ENCODE measurements at places on chromosomes 16 and 17.

DNA sequence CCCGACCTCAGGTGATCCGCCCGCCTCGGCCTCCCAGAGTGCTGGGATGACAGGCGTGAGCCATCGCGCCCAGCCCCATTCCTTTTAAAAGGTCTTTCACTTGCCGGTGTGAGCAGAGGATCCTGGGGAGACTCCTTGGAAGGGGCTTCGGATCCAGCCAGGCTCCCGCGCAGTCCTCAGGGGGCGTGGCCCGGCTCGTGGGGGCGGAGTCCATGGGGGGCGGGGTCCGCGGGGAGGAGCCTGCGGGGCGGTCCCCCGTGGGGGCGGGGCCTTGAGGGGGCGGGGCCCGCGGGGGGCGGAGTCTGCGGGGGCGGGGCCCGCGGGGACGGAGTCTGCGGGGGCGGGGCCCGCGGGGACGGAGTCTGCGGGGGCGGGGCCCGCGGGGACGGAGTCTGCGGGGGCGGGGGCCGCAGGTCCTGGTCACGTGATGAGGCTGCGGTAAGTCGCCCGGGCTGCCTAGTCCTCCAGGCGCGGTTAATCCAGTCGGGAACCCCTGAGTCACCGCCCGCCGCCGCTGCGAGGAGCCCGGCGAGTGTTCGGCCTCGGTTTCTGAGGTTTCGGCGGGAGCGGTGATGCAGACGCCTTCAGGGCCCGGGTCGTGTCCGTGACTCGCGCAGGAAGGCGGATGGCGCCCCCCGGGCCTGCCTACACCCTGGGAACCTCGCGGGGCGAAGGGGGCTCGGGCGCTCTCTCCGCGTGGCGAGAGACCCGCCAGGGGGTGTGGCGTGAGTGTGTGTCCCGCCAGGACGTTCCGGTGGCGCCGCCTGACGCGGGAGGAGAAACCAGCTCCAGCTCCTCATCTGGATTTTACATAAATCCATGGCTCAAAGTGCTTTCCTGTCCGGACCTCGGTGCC is 23.6 kb upstream of the ABR start:
- DNase-seq, result peak; percentile 76

- DNase-seq, result no peak
These were observed 12.5 kb downstream of the TAF1C start for GRCh38 chr16:84174396-84174795.

GRCh38 chr16:50318796-50319578 is 49.8 kb downstream of the BRD7 start:
- no peak for DNase-seq

DNA sequence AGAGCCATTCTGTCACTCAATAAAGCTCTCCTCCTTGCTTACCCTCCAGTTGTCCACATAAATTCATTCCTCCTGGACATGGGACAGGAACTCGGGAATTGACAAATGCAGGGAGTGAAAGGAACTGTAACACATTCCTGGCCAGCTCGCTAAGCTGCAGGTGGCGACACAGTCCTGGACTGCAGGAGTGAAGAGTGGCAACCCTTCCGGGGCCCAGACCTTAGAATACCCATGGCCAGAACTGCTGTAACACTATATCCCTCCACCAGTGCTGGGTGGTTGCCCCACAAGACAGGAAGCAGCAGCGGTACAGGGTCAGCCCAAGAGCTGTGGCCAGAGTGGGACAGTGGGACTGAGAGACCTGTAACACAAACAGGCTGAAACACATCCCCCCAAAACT is 30.3 kb upstream of the KIF2B start:
- DNase-seq, result no peak

DNA sequence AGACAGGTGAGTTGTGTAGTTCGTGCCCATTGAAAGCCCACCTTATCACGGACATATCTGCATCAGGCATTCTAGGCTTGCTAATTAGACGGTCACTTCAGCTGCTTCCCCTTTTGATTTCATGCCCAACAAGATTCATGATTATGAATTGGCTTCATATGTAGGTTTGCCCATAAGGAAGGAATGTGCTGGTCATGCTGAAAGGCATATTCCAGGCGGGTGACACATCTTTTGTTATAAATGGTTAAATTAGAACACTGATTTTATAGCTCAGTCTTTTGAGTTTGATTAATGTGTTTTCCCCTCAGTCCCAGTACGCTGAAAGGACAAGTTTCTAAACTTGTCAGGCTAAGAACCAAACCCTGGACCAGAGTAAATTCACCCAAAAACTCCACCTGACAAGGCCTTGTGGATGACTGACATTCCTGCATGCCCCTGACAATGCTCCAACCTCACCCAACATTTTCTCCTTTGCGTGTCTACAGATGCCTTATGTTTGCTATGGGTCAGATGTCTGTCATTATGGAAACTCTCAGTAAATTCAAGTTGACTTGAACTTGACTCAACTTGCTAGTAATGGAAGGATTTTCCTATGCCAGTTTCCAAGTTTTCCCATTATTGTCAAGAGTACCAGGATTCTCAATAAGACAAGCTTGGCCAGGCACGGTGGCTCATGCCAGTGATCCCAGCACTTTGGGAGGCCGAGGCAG is 421.9 kb downstream of the PMP22 start:
- no peak for DNase-seq

Data from urothelium cell line (cell line).